ENCODE measurements at places on chromosomes 3 and 15.

DNA sequence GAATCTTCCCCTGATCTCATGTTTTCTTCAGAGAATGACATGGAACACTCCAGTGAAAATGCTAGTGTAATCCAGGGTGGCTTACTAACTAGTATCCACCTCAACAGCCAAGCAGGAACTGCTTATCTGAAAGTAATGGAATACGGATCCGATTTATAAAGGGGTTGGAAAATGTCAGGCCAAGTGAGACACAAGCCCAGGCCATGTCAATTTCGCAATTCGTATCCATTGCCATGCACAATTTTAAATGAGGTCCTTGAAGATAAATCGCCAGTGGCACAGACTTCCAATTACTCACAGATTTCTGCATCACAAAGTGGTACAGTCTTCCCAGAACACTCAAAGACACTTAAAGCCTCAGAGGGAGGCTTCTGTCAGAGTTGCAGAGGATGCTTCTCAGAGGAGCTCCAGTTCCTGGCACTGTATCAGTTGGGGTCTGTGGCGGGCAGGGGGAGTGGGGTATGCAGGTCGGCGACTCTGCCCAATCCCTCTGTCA, 16.5 kb upstream of the FAM240A start:
- no peak for DNase-seq

DNA sequence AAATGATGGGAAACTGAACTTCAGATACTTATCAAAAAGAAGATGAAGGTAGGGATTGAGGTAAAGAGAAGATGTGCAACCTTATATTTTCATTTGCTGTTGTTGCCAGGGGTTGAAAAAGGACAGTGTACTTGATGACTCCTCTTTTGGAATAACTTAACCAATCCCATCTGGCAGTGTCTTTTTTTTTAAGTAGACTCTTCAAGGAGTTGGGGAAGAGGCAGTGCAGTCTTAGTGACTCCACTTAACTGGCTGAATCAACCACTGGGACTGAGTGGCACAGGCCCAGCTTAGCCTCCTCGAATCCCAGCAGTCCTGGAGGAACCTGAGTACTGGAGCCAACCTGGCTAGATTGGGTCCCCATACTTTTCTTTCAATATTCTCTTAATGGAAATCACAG, 27.3 kb upstream of the FILIP1L start:
- DNase-seq, result no peak

- no peak for DNase-seq
Observed at GRCh38 chr3:41715376-41715775, 246.5 kb downstream of the ULK4 start.

GRCh38 chr15:99371180-99372103, 120.2 kb downstream of the LRRC28 start:
- DNase-seq, result no peak

GRCh38 chr3:44277925-44278324, 36.2 kb downstream of the TOPAZ1 start:
- no peak for DNase-seq

DNA sequence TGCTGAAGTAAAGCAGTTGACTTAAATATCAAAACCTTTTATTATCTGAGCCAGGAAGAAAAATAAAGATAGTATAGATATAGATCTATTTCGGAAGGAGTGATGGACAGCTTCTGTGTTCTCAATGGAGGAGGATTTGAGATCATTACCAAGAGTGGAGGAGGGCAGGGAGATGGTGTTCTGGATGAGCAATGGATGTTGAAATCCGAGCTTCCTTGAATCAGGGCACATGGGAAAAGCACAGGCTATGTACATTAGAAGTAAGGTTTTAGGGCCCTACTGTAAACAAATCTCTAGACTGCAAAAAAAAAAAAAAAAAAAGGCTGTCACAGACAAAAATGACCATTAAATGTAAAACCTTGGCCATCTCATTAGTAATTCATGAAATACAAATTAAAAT, 43.2 kb downstream of the GTPBP8 start:
- DNase-seq, result no peak

DNA sequence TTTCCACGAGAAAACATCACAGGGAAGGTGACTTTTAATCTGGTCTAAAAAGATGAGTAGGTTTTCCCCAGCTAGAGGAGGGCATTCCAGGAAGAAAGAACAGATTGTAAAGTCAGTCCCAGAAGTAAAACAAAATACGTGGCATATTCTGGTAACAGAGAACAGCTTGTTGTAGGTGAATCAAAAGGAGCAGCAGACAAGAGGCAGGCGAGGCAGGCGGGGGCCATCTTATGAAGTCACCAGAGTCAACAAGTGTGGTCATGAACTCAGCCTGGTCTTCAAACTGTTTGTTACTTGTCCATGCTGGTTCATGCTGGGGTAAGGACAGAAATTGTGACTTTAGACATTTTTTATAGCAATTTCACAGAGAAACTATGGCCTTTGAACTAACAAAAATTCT, 4.0 kb upstream of the POPDC2 start:
- no peak for DNase-seq

- DNase-seq, result no peak
Observed at GRCh38 chr3:122627301-122627700, 49.9 kb downstream of the PARP15 start.

DNA sequence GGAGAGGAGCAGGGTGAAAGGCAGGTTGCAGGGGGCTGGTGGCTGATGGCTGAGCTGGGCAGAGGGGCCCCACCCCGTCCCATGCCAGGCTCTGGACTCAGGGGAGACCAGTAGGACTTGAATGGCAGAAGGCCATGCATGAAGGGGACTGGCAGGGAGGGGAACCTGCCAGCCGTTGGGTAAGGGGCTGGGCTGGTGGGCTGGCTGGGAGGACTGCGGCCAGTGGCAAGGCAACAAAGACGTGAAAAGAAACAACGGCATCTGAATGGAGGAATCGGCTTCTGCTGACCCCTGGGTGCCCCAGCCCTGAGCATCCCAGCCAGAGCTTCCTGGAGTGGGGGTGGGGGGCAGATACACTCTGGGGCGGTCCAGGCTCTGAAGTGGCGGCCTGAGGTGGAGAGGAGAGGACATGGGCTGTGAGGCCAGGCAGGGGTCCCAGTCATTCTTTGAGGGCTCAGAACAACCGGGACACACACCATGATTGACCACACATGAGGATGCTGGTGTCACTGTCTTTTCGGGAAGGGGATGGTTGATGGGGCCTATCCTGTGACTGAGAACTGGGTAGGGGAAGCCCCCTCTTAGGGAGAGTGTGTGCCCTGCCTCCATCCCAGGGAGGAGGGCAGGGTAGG, 11.7 kb downstream of the GLYCTK start:
- no peak for DNase-seq

DNA sequence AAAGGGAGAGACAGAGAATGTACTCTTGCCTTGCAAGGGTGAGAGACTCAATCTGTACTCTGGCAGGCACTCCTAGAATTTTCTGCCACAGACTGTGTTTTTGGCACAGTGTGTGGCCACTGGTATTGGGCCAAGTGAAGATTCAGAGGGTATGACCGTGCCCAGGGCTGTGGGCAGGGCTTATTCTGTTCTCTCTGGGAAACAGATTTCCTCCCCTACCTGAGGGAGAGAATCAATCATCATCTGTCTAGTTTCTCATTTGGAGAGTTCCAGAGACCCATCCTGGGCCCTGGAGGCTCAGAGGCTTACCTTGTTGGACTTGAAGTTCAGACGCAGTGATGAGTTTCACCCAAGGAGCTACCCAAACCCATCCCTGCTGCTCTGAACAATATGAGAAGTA, 28.2 kb downstream of the CSTA start:
- DNase-seq, result no peak

GRCh38 chr3:131731709-131732108, 228.9 kb upstream of the MRPL3 start:
- DNase-seq, result no peak

DNA sequence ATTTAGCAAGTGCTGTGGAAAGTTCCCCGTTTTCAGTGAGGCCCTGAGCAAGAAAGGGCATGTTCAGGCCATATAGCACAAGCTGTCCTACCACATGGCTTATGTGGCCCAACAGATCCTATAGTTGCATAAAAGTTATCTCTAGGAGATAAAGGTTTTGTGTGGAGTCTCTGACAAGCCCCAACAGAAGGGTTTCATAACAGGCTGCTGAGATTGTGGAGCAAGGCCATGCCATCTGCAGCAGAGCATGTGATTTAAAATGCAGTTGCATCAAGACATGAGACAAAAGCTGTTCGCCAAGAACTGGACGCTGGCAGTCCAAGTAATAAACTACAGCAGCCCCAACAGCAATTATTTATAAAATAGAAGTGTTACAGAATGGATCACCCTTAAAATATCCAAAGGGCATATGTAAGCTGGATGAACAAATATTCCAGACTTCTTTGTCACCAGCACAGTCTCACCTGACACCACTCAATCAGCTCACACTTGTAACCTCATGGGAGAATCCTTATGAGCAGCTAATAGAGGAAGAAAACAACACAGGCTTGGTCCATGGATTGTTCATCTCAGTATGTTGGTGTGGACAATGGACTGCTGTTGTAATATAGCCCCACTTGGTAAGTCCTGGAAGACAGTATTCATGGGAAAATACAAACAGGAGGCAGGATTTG, 14.4 kb upstream of the CLDN1 start:
- no peak for DNase-seq

DNA sequence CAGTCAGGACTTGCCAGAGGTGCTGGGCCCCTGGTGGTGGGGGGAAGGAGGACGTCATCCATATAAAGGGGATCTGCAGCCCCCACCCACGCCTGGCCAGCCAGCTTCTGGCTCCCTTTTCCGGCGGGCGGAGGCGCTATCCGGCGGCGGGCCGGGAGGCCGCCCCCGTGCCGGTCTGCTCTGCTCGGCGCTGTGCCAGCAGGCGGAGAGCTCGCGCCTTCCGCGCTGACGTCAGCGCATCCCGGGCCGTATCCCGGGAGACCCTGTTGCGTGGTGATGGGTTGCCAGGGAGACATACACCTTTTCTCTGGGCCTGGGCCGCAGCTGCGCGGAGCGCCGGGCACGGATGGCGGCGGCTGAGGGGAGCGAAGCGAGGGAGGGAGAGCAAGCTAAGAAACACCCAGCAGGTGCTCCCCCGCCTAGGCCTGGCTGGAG, 1.1 kb downstream of the FAM131A start:
- peak; percentile 70 for DNase-seq

- DNase-seq, result no peak
Observed at GRCh38 chr3:27220166-27220565, 149.0 kb downstream of the NEK10 start.
